ENCODE measurements at places on chromosomes 2 and 18. TPM values are rescaled to one million over a fixed set of nuclear protein-coding genes. Genes with fewer than 3 reads are reported as not detected.

CCDC178 gene
- 1.1 TPM for total RNA-seq

CYRIA gene
- total RNA-seq: 23.6 TPM

SERPINB12 gene
- total RNA-seq: not detected

GAREM2 gene
- total RNA-seq: 1.2 TPM

TUBA3E gene
- total RNA-seq: not detected

TUBB6 gene
- total RNA-seq: 57.8 TPM

SIX3 gene
- total RNA-seq: not detected

LIMS4 gene
- 0.55 TPM for total RNA-seq

ADCYAP1 gene
- 0.12 TPM for total RNA-seq

GRCh38 chr18:31603315-31603714 lies 11.6 kb downstream of the TTR start:
- no peaks in the 10 kb centered on the region for H3K36me3 ChIP-seq
- H3K27ac ChIP-seq: no peak overlapping the region
- DNase-seq: no peak

DNA sequence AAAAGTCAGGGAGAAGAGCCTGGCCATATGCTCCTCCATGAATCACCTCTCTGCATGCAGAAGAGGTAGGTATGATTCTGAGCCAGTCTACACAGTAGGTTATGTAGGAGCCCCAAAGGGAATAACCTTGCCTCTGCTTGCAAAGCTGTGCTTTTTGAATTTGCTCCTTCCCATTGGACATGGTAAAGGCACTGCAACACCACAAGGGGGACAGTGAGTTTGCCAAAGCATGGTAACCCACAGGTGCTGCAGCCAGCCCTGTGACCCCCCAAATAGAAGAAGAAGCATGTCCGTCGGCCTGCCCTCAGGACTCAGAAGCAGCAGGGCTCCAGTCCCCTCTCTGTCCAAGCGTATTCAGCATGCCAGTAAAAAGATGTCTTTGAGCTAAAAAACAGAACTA lies 51.0 kb upstream of the BCL2L11 start:
- no peaks in the 10 kb centered on the region for H3K27me3 ChIP-seq
- no peak overlapping the region for H3K4me3 ChIP-seq
- no peak overlapping the region for H3K27ac ChIP-seq
- H3K36me3 ChIP-seq: no peaks in the 10 kb centered on the region
- DNase-seq: no peak

DNA sequence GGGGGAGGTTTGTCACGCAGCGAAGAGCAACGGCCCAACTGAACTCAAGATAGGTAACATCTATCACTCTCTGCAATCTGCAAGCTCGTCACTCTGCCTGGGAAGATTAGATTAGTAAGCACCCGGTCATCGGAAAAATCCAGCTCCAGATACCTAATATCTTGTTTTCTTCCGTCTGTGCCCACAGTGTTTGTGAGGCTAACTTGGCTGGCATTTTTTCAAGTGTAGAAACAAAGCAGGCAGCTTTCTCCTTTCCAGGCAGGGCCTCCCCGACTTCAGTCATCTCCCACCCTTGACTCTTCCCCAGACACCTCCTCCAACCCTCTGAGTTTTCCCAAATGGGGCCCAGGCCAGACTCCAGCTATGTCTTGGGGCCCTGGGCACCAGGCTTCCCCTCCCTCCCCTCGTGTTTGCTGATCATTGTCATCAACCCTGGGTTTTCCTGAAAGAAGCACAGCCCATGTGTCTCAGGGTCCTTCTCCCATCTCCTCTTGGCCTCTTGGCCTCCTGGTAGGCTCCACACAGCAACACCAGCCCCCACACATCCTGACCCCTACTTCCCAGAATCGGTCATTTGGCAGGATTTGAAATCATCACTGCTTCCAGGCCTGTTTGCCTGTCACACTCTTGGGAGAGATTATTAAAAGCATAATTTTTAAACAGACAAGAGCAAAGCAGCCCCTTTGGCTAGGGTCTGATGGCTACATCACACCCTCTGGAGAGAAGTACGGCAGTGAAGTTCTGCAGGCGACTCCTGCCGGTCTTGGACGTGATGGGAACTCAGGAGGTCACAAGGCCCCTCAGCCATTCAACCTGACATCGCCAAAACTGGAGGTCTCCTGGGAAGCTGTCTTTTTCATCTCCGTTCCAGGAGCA lies 144.9 kb upstream of the ID2 start:
- no peaks in the 10 kb centered on the region for H3K36me3 ChIP-seq
- H3K4me1 ChIP-seq: peaks cover 23% of the 10 kb centered on the region
- H3K4me3 ChIP-seq: no peak overlapping the region
- no peak for DNase-seq
- no peaks in the 10 kb centered on the region for H3K27me3 ChIP-seq

DNA sequence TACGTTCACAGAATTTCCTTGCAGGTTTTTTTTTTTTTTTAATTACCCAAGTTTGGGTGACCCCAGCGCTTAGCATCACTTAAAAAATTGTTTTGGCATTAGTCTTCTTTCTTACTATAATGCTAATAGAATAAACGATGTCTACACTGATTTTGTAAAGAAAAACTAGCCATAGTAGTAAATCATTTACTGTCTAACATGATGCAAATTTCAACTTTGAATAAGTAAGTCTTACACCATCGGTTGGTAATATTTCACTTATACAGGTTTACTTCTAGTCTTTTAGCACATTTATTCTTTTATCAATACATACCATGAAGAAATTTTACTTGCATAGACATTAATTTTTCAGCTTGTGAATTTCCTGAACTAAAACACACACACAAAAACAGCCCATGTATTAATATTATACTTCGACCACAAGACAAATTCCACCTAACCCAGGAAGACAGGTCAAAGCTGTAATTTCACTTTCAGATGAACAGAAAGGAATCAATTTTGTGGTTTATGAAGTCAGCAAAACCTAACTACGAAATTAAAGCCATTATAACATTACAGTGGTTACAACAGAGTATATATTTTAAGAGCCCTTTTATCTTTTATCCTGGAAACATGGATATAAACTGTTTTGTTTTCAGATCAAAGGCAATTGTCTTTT lies 1.9 kb downstream of the YES1 start:
- no peak overlapping the region for H3K4me3 ChIP-seq
- H3K36me3 ChIP-seq: no peaks in the 10 kb centered on the region
- H3K27ac ChIP-seq: no peak overlapping the region
- no peaks in the 10 kb centered on the region for H3K27me3 ChIP-seq

- H3K27ac ChIP-seq: peak overlapping the region; percentile 69
- DNase-seq: no peak
- peaks cover 12% of the 10 kb centered on the region for H3K4me1 ChIP-seq
- no peaks in the 10 kb centered on the region for H3K27me3 ChIP-seq
- peaks cover 9% of the 10 kb centered on the region for H3K36me3 ChIP-seq
Measured at GRCh38 chr2:70300771-70301343, 1.0 kb downstream of the FAM136A start.

GRCh38 chr2:27884601-27885000 lies 5.6 kb downstream of the RBKS start:
- H3K27ac ChIP-seq: no peak overlapping the region
- H3K27me3 ChIP-seq: no peaks in the 10 kb centered on the region
- DNase-seq: no peak
- H3K4me3 ChIP-seq: no peak overlapping the region

DNA sequence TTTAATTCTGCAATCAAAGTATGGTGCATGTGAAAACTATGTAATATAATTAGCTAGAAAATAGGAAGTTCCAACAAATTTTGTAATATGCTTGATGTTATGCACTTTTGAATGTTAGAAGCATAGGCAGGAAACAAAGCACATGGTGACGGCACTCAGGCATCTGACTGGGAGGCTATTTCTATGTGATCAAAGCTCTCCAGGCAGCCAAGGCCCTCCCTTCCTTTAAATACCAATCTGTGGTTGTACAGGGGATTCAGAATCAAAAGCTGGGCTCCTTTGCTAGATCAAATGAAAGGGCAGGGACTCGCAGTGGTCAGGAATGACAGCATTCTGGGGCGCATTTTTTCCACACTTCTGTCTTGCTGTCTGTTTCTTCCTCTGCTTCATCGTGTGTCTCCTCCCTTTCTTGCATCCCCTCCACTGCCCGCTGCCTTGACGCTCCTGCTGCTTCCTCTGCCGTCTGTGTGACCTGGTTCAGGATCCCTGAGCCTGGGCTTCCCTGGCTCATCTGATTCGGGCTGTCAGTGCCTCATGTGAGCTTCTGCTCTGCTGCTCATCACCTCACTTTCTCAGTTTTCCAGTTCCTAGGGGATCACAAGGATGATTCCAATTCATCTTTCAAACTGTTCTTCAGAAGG lies 30.9 kb downstream of the TMEM182 start:
- no peaks in the 10 kb centered on the region for H3K36me3 ChIP-seq
- H3K4me1 ChIP-seq: no peaks in the 10 kb centered on the region
- H3K27me3 ChIP-seq: no peaks in the 10 kb centered on the region
- H3K27ac ChIP-seq: no peak overlapping the region

- DNase-seq: no peak
- no peaks in the 10 kb centered on the region for H3K36me3 ChIP-seq
- H3K4me1 ChIP-seq: no peaks in the 10 kb centered on the region
- no peak overlapping the region for H3K4me3 ChIP-seq
- no peak overlapping the region for H3K27ac ChIP-seq
- no peaks in the 10 kb centered on the region for H3K27me3 ChIP-seq
Measured at GRCh38 chr2:168086851-168087250, 160.5 kb downstream of the STK39 start.

DNA sequence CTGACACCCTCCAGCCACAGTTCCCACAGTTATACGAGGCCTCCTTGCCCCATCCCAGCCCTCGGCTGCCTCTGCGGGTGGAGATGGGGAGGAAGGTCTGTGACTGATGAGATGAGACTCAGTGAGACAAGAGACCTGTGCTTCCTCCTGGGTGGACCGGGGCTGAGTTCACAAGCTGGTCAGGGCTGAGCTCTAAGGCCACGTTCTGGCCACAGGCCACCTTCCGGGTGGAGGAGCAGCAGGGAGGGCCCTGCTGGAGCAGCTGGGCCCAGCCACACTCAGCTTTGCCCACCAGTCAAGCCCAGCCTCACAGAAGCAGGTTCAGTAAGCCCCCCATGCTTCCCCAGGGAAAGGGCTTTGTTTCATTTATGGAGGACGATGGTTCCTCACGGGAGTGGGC lies 214.7 kb downstream of the ANKRD30B start:
- no peaks in the 10 kb centered on the region for H3K27me3 ChIP-seq
- H3K27ac ChIP-seq: no peak overlapping the region
- no peaks in the 10 kb centered on the region for H3K36me3 ChIP-seq
- DNase-seq: no peak
- H3K4me1 ChIP-seq: no peaks in the 10 kb centered on the region

- H3K27me3 ChIP-seq: no peaks in the 10 kb centered on the region
- H3K4me3 ChIP-seq: no peak overlapping the region
- no peak overlapping the region for H3K27ac ChIP-seq
- no peak for DNase-seq
- peaks cover 21% of the 10 kb centered on the region for H3K4me1 ChIP-seq
- H3K36me3 ChIP-seq: no peaks in the 10 kb centered on the region
Measured at GRCh38 chr2:203583701-203584100, 48.6 kb upstream of the RAPH1 start.

DNA sequence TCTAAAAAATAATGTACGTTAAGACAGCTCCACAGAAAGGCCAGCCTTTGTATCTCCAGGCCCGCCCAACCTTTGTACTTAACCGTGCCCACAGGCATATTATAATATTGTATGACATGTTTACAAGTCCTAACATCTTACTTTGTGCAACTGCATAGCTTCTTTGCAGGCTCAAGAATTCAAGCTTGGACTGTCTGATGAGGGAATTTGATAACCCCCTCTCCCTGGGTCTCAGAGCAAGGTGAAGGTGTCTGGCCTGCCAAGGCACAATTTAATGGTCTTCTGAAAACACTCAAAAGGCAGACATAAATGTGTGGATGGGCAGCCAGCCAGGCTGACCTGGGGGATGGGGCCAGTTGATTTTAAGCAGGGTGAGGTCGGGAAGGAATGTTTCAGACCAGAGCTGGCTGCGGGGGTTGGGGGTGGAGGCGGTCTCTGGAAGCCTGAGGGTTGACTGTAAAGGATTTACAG lies 732.7 kb upstream of the FANCL start:
- H3K27ac ChIP-seq: no peak overlapping the region
- H3K4me3 ChIP-seq: no peak overlapping the region
- peaks cover 7% of the 10 kb centered on the region for H3K4me1 ChIP-seq
- H3K27me3 ChIP-seq: no peaks in the 10 kb centered on the region
- no peak for DNase-seq
- H3K36me3 ChIP-seq: no peaks in the 10 kb centered on the region

DNA sequence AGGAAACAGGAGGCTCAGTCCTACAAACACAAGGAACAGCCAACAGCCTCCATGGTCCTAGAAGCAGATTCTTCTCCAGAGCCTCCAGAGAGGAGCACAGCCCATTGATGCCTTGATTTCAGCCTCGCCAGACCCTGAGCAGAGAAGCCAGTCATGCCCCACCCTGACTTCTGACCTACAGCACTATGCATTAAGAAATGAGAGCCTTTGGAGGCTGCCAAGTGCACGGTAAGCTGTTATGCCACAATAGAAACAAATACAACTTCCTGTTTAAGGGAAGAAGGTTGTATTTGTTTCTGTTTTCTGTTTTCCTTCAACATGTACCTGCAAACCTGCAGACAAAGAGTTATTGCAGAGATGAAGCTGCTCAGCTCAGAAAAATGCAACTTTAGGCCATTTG lies 181.3 kb upstream of the AGAP1 start:
- H3K4me1 ChIP-seq: no peaks in the 10 kb centered on the region
- no peak overlapping the region for H3K4me3 ChIP-seq
- no peak for DNase-seq
- no peaks in the 10 kb centered on the region for H3K36me3 ChIP-seq
- H3K27me3 ChIP-seq: no peaks in the 10 kb centered on the region

DNA sequence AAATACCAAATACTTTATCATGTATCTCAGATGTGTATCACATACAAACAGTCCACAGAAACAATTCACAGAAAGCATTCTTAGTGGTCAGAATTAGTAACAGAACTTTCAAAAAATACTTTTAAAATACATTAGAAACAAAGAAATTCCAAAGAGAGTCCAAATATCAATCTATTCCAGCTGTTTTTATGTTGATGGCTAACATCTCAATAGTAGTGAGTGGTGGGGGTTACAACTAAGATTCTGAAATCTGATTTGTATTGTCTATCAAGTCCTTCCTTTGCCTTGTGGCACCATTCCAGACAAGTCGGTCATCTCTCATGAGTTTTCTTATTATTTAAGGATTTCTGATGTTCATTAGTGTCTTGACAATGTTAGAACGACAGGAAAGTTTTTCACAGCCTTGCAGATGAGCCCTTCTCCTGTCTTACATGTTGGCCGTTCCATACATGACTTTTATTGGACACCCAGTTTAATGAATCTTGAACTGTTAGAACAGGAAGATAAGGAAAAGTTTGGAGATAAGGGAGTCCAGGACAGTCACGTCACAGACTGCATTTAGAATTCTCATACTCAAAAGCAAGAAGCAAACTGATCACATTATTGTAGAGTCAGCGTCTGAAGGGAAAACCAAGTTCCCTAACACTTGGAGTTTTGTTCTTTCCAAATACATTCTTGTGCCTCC lies 410.3 kb downstream of the PID1 start:
- H3K27me3 ChIP-seq: no peaks in the 10 kb centered on the region
- DNase-seq: no peak
- no peaks in the 10 kb centered on the region for H3K36me3 ChIP-seq
- H3K4me1 ChIP-seq: no peaks in the 10 kb centered on the region
- no peak overlapping the region for H3K4me3 ChIP-seq

GRCh38 chr2:112768432-112768831 lies 4.0 kb upstream of the CKAP2L start:
- no peak overlapping the region for H3K4me3 ChIP-seq
- DNase-seq: no peak
- no peak overlapping the region for H3K27ac ChIP-seq
- no peaks in the 10 kb centered on the region for H3K4me1 ChIP-seq
- H3K36me3 ChIP-seq: no peaks in the 10 kb centered on the region
- no peaks in the 10 kb centered on the region for H3K27me3 ChIP-seq

- H3K4me3 ChIP-seq: peak within 1 kb of the TSS; percentile 66
- DNase-seq: peak; percentile 69
- no peaks in the 10 kb centered on the region for H3K27me3 ChIP-seq
- peaks cover 5% of the 10 kb centered on the region for H3K4me1 ChIP-seq
- H3K36me3 ChIP-seq: peaks cover under 1% of the 10 kb centered on the region
- no peak within 1 kb of the TSS for H3K27ac ChIP-seq
Measured at GRCh38 chr18:46071653-46072375, at the start of gene PSTPIP2. Gene PSTPIP2 (minus strand): TSS chr18:46072260. CDS start chr18:46072188, 72 bp downstream.

Data from lung (tissue), 17 donors.